Osteoblast (primary cell): ENCODE measurements at places on chromosomes 13 and 19.

- peak; percentile 32 for DNase-seq
Measured at GRCh38 chr19:51043497-51043896, 8.7 kb upstream of the KLK12 start.

- DNase-seq, result peak; percentile 64
Measured at GRCh38 chr19:13401388-13401787, 104.9 kb downstream of the CACNA1A start.

DNA sequence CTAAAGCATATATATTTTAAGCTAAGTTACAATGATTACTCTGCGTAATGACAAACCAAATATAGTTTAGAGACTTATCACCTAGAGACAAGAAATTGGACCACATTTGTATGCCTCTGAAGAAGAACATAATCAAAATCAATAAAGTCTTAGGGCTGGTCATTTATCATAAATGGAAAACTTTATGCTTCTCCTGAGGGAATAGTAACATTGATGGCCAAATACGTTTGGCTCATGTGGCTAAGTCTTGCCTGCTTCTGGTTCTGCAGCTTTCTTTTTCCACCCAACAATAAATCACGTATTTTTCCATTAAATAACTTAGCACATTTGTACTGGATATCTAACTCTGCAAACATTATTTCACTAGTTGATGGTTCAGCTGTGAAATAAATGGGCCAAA lies 458.4 kb downstream of the SLITRK1 start:
- DNase-seq, result no peak

GRCh38 chr19:49690656-49691242 lies at the start of gene CPT1C:
TSS of gene CPT1C (plus strand) at chr19:49691116. CDS start at chr19:49692253, 1,137 bp downstream.
- peak; percentile 99 for DNase-seq

DNA sequence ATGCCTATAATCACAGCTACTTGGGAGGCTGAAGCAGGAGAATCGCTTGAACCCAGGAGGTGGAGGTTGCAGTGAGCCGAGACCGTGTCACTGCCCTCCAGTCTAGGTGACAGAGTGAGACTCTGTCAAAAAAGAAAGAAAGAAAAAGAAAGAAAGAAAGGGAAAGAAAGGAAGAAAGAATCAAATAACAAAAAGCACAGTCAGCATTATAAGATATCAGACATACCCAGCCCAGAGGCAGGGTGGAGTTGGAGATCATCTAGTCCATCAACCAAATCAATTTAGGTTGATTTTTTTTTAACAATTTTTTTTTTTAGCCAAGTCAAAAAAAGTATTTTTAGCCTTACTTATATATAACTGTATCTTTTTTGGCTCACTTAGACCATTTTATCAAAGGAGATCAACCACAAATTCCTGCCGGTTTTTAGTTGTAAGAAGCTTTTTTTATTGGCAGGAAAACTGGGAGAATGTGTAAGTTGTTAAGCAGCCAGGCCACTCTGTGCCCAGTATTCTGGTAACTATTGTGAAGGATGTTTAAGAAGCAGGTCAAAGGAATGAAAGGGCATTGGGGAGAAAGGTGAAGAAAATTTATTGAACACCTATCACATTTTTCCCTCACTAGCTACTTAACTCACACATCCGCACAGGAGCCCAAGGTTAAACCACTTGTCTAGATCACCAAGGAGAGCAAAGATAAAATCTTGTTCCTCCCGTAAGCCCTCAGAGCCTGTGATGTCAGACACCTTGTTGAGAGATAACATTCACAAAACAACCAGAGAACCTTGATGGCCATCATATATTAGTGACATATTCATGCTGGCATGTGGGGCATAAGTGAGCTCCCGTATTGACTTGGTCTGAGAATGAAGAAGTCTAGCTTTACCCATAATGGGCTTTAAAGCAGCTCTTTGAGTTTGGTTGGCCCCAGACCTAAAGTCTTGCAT lies 91.8 kb downstream of the COL4A2 start:
- peak; percentile 50 for DNase-seq

GRCh38 chr13:82962397-82962796 lies 919.9 kb downstream of the SLITRK1 start:
- DNase-seq, result no peak

GRCh38 chr13:28471421-28471820 lies 23.5 kb downstream of the FLT1 start:
- DNase-seq, result no peak

- no peak for DNase-seq
Measured at GRCh38 chr13:40145139-40145538, 489.7 kb downstream of the COG6 start.

DNA sequence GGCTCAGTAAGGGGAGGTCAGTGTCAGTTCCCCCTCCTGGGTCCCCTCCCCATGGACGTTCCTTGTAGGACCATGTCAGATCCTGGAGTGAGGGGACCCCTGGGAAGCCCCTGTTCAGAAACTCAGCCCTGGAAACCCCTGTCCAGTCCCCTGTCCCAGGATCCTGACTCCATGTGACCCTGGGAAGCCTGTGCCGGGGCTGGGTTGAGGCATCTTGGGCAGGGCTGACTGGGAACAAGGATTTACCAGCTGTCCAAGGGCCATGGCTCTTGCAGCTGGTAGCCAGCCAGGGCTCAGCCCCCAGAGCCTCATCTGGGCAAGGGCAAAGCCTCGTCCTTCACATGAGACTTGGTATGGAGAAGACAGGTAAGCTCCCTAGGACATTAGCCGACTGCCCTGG lies 25.1 kb downstream of the CEACAM4 start:
- DNase-seq, result no peak

- DNase-seq, result no peak
Measured at GRCh38 chr13:43835701-43836100, 43.8 kb downstream of the CCDC122 start.

GRCh38 chr19:42132030-42132628 lies at the start of gene POU2F2:
TSS of gene POU2F2 (minus strand) at chr19:42132446. CDS start at chr19:42132411, 35 bp downstream.
- DNase-seq, result peak; percentile 87

DNA sequence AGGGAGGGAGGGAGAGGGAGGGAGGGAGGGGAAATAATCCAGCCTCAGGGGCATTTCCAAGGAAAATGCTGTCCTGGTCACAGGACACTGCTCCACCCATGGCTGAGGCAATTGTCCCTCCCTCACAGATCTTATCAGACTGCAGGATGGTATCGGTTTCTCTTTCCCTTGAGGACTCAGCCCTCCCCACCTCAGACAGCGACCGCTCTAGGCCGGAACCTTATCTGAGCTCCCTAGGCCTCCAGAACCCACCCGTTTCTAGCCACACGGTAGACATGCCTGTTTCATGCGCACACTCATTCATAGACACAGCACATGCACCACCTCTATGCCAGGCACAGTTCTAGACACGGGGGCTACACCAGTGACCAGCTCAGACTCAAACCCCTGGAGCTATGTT lies 10.0 kb upstream of the IZUMO2 start:
- no peak for DNase-seq

GRCh38 chr13:97250560-97250959 lies 28.4 kb downstream of the MBNL2 start:
- no peak for DNase-seq

DNA sequence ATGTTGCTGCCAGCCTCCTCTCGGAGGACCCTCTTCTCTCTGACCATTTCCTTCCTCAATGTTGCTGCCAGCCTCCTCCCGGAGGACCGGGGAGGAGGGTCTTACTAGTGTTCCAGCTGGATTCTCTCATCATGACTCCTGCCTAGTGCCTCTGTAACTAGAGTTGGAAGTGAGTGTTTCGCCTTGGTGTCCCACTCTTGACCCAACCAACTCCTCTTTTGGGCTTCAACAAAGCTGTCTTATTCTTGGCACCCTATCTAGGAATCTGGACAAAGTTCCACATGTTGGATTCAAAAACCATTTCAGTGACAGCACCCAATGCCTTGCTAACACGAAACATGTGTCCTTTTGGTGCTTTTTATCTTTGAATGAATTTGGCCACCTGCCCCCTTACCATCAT lies 165.4 kb downstream of the GPC5 start:
- DNase-seq, result no peak

DNA sequence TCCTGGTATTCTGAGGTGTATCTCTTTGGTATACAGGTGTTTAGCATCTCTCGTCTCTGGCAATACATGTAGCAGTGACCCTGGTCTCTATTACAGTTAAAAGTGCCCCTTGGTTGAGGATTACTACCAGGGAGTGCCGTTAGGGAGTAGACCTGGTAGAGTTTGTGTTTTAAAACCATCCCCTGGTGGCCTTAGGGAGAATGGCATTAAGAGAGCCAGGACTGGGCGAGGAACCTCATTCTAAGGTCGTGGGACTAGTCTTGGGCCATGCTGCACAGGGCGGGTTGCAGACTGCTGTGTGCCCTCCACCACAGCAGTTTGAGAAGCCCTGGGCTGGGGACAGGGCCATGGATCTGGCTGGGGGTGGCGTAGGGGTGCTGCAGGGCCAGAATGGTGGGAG lies 35.0 kb downstream of the B3GLCT start:
- DNase-seq, result peak; percentile 73

- DNase-seq, result no peak
Measured at GRCh38 chr13:25816239-25816638, 235.6 kb downstream of the SHISA2 start.

GRCh38 chr13:35530581-35530980 lies 54.1 kb upstream of the MAB21L1 start:
- DNase-seq, result no peak

GRCh38 chr19:27654266-27654990 lies 1558.5 kb downstream of the UQCRFS1 start:
- no peak for DNase-seq

DNA sequence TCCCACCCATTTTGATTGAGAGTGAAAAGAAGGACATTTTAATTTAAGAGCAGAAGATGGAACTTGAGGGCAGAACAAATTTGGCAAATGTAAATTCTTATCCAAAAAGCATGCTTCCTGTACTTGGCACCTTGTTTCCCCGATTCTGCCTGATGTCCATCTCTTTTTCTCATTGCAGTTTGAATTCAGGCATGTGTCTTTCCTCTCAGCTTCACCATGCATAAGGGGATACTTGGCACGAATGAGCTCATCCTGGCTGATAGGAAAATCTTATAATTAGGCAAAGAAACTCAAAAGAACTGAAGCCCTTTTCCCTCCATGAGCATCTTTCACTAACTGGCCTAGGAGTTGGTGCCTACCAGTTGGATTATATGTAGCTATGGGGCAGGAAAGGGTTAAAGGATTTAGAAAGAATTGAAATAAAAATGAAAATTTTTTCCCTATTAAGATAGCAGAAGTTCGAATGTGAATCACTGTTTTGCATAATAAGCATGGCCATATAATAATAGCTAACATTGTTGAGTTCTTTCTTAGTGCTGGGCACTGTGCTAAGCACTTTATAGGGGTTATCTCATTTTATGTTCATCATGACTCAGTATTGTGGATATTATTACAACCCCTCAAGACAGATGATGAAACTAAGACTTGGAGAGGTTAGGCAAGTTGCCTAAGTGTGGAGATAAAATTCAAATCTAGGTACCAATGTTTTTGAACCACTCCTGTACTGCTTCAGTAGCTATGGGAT lies 386.6 kb downstream of the KCNRG start:
- peak; percentile 62 for DNase-seq

- DNase-seq, result peak; percentile 68
Measured at GRCh38 chr19:34998777-34999497, 1.2 kb upstream of the GRAMD1A start.

- no peak for DNase-seq
Measured at GRCh38 chr13:91714855-91715254, 316.4 kb downstream of the GPC5 start.

GRCh38 chr13:49569993-49570689 lies 15.2 kb downstream of the RCBTB1 start:
- no peak for DNase-seq

DNA sequence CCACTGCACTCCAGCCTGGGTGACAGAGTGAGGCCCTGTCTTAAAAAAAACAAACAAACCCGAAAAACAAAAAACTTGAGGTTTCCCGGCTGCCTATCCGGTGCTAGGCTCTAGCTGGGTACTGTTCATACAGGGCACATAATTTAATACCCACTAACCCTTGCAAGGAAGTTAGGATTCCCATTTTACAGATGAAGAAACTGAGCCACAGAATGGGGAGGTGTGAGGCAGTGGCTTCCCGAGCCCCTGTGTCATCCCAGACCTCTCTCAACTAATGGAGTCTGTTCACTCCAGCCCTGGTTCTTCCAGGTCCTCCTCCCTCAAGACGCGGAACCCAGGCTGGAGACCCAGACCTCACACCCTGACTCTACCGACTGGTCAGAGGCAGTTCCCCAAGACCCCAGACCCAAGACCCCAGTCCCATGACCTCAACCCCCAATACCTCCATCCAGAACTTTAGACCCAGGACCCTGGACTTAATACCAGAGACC lies 576 bp downstream of the APBA3 start:
- DNase-seq, result no peak

DNA sequence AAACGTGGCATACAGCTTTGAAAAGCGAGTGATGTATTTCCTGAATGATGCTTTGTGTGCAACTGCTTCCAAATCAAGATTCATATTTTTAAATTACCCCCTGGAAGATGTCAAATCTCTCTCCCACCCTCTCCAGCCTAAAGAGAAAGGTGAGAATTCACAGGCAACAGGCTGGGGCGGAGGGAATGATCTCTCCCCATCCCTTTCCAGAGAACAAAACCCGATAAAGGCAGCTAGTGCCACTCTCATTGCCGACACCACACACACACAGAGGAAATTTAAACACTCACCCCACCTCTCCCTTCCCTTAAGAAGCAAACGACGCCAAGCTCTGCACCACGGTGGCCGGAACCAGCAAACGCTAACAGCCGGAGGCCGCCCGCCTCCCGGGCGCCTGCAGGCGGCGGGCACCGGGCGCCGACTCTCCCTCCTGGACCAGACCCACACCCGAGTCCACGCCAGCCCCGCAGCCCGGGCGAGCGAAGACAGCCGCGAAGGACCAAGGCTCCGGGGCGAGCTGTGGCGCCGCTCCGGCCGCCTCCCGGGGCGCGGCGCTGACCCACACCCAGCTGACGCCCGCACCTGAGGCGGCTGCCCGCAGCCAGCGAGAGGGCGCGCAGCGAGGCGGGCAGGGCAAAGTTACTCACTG lies 477 bp downstream of the LNX2 start:
- peak; percentile 85 for DNase-seq
